ENCODE measurements at places on chromosomes 2 and 18. TPM values are rescaled to one million over a fixed set of nuclear protein-coding genes. Genes with fewer than 3 reads are reported as not detected.

The POTEJ gene
- total RNA-seq = not detected

- no peak for DNase-seq
Measured at GRCh38 chr2:173282795-173283545, 71.7 kb upstream of the CDCA7 start.

The FKBP1B gene
- 16.8 TPM for total RNA-seq

The STARD6 gene
- not detected for total RNA-seq

DNA sequence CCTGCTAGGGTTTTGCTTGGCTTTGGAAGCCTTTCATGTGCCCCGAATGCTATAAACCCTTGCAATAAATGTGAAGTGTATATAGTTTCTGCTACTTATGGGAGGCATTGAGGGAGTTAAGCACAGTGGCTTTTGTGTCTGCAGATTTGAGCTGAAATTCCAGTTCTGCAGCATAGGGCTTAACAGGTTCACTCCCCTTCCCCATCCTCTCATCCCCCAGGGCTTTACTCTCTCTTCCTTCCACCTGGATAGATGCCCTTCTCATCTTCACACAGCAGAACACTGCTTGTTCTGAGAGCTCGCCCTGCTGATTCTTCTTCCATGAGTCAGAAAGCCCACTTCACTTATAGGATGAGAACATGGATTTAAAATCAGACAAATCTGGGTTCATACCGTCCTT lies 37.2 kb downstream of the SOX11 start:
- no peak for DNase-seq

- no peak for DNase-seq
Measured at GRCh38 chr2:138327967-138328366, 173.6 kb upstream of the SPOPL start.

GRCh38 chr18:3216987-3217386 lies 2.8 kb downstream of the MYOM1 start:
- no peak for DNase-seq

The NEB gene
- total RNA-seq = 3.6 TPM

DNA sequence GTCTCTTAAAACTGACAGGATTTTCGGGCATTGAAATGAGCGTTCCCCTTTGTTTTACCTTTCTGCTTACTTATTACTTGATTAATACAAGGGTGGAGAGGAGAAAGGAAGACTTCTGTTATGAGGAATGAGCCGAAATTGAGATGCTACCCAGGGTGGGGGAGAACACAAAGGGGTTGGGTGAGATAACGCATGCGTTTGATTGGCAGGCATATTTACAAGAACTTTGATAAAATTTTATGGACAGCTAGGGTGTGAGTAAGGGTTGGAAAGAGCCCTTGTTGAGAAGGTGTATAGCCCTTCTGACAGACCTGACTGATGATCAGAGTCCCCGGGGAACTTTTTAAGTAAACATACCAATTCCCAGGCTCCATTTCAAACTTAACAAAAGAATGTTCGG lies 1.8 kb downstream of the RNF138 start:
- no peak for DNase-seq

DNA sequence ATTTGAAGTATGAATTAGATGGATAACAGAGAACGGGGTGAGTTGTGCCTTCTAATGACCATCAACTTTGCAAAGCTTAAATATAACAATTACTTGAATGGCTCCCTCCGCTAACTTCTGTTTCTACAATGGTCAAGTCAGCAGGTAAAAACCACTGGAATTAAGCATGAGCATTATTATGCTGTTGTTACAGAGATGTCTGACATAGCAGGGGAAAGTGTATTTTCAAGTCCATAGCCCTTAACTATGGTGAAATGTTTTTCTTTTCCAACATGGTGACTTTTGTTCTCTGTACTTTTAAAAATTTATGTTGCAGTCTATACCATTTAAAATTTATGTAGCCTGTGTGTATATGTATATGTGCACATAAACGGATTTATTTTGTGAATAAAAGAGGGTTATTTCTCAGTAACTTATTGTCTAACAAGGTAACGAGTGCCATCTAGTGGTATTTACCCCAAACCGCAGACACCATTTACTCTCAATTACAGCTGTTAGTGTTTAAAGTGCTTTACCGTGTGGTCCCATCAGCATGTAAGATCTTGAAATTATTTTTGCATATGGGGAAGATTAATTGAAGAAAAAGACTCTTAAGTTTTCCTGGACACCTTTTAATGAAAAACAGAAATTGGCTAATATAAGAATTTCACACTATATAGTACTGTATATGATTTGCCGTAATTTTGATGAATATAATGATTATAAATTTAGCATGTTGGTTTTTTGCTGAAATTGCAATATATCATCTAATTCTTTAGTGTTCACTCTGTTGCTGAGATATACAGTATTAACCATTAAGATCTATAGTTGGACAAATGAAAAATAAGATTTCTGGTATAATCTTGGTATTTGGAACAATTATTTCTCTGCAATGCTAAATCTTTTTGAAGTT lies 78.2 kb downstream of the UBE2E3 start:
- peak; percentile 53 for DNase-seq

The MYL1 gene
- total RNA-seq = not detected

DNA sequence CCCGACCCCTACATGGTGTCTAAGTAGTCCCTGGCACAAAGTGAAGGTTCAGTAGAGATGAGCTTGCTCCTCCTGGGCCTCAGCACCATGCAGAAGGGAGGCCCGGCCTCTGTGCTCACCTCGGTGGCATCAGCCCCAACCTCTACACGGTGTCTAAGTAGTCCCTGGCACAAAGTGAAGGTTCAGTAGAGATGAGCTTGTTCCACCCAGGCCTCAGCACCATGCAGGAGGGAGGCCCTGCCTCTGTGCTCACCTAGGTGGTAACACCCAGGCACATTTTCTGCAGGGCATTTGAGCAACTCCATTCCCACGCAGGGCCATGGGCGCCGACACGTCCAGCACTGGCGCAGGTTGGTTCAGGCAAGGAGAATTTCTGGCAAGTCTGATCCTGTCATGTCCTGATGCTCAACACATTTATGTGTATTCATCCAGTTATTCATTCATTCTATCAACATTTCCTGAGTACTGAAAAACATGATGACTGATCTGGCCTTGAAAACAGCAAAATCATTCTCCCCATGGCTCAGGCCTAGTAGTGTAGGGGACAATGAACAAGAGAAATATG lies 408.2 kb upstream of the MYT1L start:
- no peak for DNase-seq

DNA sequence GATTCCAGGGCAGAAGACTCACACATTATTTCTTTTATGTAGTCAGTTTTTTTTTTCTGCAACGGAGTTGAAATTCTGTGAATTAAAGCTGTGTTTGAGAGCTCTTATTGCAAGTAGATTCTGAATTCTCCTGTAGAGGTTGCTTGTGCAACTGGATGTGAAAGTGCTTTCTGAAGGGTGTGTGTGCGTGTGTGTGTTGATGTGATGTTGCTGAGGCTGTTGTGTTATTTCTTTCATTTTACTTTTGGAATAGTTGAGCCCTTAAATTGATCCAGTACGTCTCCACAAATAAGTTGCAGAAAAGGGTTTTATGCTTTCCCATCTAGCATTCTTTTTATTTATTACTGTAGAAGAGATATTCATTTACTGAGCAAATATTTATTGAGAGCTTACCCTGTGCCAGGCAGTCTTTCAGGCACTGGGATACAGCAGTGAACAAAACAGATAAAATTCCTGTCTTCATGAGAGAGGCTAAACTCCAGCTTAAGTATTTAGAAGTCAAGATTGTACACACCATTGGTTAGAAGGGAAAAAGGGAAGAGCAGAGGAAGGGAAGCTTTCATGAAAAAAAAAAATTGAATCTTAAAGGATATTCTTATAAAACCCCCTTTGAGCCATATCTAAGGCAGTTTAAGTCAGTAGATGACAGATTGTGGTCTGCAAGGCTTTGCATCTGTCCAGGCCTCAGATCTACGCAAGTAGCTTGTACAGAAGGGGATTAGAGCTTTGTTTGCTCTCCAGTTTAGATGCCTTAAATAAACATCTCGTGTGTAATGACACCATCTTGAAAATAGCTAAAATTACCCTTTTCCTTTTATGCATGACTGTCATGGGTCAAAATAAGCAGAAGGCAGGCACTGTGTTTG lies 58.2 kb downstream of the MYO1B start:
- DNase-seq = no peak

GRCh38 chr2:109690822-109691541 lies 76.8 kb downstream of the SOWAHC start:
- DNase-seq = no peak

The CTDP1 gene
- total RNA-seq = 27.6 TPM

DNA sequence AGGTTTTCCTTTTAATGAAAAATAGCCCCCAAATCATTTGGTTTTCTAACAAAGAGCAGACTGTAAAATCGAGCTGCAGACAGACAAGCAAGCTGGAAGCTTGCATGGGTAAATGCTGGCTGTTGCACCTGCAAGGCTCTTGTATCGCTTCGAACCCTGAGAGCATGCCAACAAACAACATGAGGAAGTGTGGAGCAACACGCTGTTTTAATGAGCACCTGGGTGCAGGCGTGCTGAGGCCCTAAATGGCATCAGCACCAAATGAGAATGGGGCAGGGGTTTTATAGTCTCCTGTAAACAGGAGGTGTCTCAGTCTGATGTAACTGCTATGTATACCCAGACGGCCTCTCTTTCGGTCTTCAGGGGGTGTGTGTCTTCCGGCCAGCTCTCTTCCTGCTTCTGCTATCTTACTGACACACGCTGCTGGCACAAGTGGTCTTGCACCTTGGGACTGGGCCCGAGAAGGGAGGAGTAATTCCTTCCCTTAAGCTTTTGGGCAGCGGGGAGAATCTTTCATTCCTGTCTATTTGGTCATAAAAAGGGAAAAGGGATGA lies 31.9 kb upstream of the CDH2 start:
- DNase-seq = no peak

- no peak for DNase-seq
Measured at GRCh38 chr2:222671259-222672067, at the start of gene MOGAT1. Gene MOGAT1, plus strand, starts transcription at chr2:222671658. Its CDS starts 128 bp downstream, at chr2:222671786.

Data from endothelial cell of umbilical vein (primary cell).